Tibial nerve (tissue), 4 donors: ENCODE measurements at places on chromosomes 6 and 20.
A peak's percentile ranks its signal among the peaks of the same experiment; 100 is the strongest.

DNA sequence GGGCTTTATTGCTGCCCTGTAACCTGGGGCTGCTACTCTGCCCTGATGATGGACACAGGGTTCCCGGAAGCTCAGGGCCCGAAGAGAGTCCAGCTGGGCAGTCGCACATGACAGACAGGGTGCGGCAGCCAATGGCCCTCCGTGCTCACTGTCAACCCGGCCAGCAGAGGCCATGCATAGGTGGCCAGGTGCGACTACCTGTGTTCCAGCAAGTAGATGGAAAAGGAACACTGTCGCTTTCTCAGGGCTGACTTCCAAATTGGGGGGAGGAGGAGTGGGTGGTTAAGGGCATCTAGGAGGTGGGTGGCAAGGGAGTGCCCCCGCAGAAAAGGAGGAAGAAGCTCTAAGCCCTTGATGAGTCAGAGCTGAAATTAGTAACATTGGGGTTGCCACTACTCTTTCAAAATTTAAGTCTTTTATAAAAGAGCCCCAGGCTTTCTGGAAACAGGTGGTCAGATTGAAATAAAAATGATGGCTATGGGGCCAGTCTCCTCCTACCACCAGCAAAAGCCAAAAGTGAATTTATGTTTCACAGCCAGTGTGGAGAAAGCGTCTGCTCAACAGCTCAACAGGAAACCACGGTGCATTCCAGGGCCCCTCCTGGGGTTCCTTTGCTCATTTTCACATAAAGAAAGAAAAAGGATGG is 2.3 kb upstream of the RAMACL start:
- no peaks in the 10 kb centered on the region for H3K36me3 ChIP-seq
- no peak overlapping the region for H3K4me3 ChIP-seq
- peaks cover 7% of the 10 kb centered on the region for H3K4me1 ChIP-seq
- H3K27ac ChIP-seq, result no peak overlapping the region
- H3K27me3 ChIP-seq, result no peaks in the 10 kb centered on the region
- DNase-seq, result no peak

DNA sequence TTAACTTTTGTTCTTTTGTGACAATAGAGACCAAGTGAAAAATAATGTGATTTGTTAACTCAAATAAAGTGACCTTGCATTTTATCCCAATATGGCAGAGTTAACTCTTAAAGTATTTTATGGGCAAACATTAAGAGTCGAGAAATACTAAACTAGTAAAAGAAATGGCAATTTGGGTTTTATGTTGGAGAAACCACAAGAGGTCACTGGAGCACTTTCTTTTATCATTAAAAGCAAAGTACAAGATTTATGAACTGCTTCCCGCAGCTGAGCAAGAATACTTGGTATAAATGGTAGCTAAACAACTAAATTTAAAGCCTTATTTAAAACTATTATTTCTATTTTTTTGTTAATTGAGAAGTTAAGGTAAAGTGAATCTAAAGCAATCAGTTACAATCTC is 33.5 kb upstream of the MCM9 start:
- H3K36me3 ChIP-seq, result no peaks in the 10 kb centered on the region
- no peak overlapping the region for H3K27ac ChIP-seq
- DNase-seq, result no peak
- H3K4me1 ChIP-seq, result peaks cover 3% of the 10 kb centered on the region

DNA sequence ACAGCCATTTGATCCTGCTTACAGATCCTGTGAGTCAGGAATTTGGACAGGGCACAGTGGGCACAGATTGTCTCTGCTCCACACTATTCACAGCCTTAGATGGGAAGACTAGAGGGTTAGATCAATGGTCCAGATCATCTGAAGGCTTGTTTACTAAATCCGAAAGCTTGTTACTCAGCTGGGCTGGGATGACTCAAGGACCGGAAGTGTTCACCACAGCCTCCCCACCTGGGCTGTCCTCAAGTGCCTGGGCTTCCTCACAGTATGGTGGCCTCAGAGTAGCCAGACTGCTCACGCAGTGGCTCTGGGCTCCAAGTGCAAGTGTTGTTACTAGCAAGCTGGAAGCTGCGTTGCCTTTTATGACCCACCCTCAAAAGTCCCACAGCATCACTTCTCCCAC is 75.4 kb upstream of the INSM1 start:
- H3K27ac ChIP-seq, result no peak overlapping the region
- no peaks in the 10 kb centered on the region for H3K36me3 ChIP-seq
- DNase-seq, result no peak
- no peaks in the 10 kb centered on the region for H3K27me3 ChIP-seq
- H3K4me1 ChIP-seq, result no peaks in the 10 kb centered on the region
- H3K4me3 ChIP-seq, result no peak overlapping the region

GRCh38 chr6:90739339-90739738 is 152.5 kb upstream of the MAP3K7 start:
- no peak overlapping the region for H3K4me3 ChIP-seq
- H3K27ac ChIP-seq, result no peak overlapping the region
- no peaks in the 10 kb centered on the region for H3K36me3 ChIP-seq
- DNase-seq, result no peak
- H3K4me1 ChIP-seq, result no peaks in the 10 kb centered on the region

GRCh38 chr6:44309092-44309491 is 4.1 kb downstream of the AARS2 start:
- H3K27me3 ChIP-seq, result no peaks in the 10 kb centered on the region
- no peak overlapping the region for H3K4me3 ChIP-seq
- H3K4me1 ChIP-seq, result peaks cover 8% of the 10 kb centered on the region

GRCh38 chr6:29494131-29494530 is 6.4 kb upstream of the MAS1L start:
- H3K4me3 ChIP-seq, result no peak overlapping the region
- no peaks in the 10 kb centered on the region for H3K36me3 ChIP-seq
- H3K27ac ChIP-seq, result no peak overlapping the region
- no peaks in the 10 kb centered on the region for H3K4me1 ChIP-seq
- no peaks in the 10 kb centered on the region for H3K27me3 ChIP-seq

GRCh38 chr6:39995633-39996032 is 61.4 kb upstream of the MOCS1 start:
- H3K27me3 ChIP-seq, result no peaks in the 10 kb centered on the region
- no peaks in the 10 kb centered on the region for H3K36me3 ChIP-seq
- H3K27ac ChIP-seq, result no peak overlapping the region
- no peaks in the 10 kb centered on the region for H3K4me1 ChIP-seq

- H3K27ac ChIP-seq, result no peak overlapping the region
- peaks cover 28% of the 10 kb centered on the region for H3K4me1 ChIP-seq
- no peak for DNase-seq
- no peak overlapping the region for H3K4me3 ChIP-seq
- no peaks in the 10 kb centered on the region for H3K27me3 ChIP-seq
Measured at GRCh38 chr6:75488033-75488432, 5.6 kb downstream of the FILIP1 start.

DNA sequence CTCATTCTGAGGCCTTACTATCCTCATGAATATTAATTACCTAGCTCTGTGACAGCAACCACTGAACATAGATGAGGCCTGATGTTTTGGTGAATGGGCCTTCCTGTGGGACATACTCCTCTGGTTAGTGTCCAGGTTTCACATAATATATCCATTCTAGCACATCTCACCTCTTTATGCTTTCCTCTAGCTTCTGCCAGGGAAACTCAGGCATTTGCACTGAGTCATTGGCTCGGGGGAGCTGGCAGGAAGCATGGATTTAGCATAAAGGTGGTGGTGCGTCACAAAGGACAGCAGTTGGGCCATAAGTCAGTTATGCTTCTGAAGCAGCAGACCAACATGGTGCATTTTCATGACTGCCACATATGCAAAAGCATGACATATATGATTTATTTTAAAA is 37.5 kb upstream of the TMEM170B start:
- no peaks in the 10 kb centered on the region for H3K36me3 ChIP-seq
- no peaks in the 10 kb centered on the region for H3K4me1 ChIP-seq
- H3K27me3 ChIP-seq, result no peaks in the 10 kb centered on the region
- H3K4me3 ChIP-seq, result no peak overlapping the region
- no peak for DNase-seq

- peak overlapping the region; percentile 56 for H3K27ac ChIP-seq
- no peaks in the 10 kb centered on the region for H3K27me3 ChIP-seq
- no peaks in the 10 kb centered on the region for H3K36me3 ChIP-seq
- H3K4me1 ChIP-seq, result no peaks in the 10 kb centered on the region
- DNase-seq, result peak; percentile 41
- no peak overlapping the region for H3K4me3 ChIP-seq
Measured at GRCh38 chr6:127420556-127420955, 38.6 kb downstream of the KIAA0408 start.

- no peak for DNase-seq
- peak overlapping the region; percentile 97 for H3K27ac ChIP-seq
- peak overlapping the region; percentile 96 for H3K4me3 ChIP-seq
Measured at GRCh38 chr6:16759181-16759645, 2.0 kb downstream of the ATXN1 start.

DNA sequence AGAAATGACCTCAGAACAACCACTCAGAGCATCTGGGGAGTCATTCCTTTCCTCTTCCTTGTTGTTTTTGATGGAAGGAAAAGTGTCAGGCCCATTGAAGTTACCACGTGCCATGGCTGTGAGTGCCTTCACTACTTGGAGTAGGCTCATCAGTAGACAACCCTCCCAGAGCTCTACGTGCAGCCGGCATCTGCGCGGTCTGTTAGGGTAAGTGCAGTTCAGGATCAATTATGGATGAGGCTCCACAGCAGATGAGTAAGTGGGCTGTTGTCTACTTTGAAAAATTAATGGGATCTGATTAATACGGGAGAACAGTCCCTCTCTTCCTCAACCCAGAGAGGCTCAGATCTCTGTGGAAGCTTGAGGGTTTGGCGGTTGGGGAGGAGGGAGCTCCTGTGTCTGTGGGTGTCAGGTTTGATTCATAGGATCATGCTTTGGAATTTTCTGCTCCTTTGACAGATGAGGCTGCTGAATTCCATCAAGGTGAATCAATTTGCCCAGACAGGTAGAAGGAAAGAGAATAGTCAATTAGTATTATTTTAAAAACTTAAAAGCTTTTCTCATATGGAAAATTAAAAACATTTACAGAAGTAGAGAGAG is 93.8 kb upstream of the TOX2 start:
- H3K27me3 ChIP-seq, result no peaks in the 10 kb centered on the region
- no peaks in the 10 kb centered on the region for H3K4me1 ChIP-seq
- no peaks in the 10 kb centered on the region for H3K36me3 ChIP-seq
- no peak overlapping the region for H3K4me3 ChIP-seq
- no peak overlapping the region for H3K27ac ChIP-seq

- no peak overlapping the region for H3K4me3 ChIP-seq
- H3K4me1 ChIP-seq, result no peaks in the 10 kb centered on the region
- H3K27ac ChIP-seq, result no peak overlapping the region
- no peaks in the 10 kb centered on the region for H3K36me3 ChIP-seq
Measured at GRCh38 chr20:9215539-9215938, 146.7 kb downstream of the PLCB4 start.

DNA sequence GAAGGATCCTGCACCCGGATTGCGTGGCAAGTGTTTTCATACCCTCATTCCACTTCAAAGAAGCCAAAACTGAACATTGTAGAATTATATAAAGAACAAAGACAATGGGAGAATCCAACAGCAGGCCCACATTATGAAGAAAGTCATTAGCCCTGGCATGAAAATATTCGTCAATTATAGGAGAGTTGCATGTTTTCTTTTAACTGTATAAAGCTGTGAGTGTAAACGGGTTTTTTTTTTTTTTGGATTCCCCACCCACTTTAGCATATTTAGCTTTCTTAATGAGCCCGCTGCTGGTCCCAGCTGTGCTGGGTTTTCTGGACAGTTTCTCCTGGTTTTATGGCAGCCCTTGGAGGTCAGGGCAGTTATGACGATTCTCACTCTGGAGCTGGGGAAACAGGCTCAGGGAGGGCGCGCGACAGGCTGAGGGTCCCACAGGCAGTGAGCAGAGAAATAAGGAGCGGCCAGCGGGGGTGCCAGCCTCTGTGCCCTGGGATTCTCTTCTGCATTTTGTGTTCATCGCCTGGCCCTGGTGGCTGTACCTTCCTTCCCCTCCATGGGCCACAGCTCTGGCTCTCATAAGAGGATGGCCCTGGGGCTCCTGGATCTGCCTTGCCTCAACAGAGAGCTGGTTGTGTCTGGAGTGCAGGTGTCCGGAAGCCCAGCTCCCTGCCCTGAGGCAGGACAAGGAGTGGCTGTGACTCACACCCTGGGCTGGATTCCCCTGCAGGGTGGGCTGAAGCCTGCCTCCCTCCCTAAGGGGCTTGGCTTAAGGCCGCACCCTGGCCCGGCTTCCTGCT is 24.1 kb upstream of the SULF2 start:
- no peak overlapping the region for H3K27ac ChIP-seq
- H3K27me3 ChIP-seq, result no peaks in the 10 kb centered on the region
- peaks cover 10% of the 10 kb centered on the region for H3K4me1 ChIP-seq
- no peak for DNase-seq
- H3K4me3 ChIP-seq, result no peak overlapping the region

GRCh38 chr6:7214468-7214867 is 98.5 kb downstream of the SSR1 start:
- H3K36me3 ChIP-seq, result peaks cover 23% of the 10 kb centered on the region
- no peak overlapping the region for H3K4me3 ChIP-seq
- no peak for DNase-seq
- no peak overlapping the region for H3K27ac ChIP-seq
- no peaks in the 10 kb centered on the region for H3K27me3 ChIP-seq

DNA sequence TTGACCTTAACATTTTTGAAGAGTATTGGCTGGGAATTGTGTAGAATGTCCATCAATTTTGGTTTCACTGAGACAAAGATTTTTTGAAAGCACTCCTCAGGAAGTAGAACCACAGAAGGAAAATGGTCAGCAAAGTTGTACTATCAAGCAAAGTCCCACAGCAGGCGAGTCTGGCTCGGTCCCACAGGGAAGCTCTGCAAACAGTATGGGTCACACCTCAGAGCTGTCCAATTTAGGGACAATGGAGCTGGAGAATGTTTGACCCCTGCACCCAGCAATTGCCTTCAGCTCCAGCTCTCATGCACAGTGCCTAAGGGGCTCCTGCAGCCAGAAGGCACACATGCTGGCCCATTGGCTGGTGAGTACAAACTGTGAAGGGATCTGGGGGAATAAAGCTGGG is 147.0 kb downstream of the MAFB start:
- no peak overlapping the region for H3K27ac ChIP-seq
- H3K4me3 ChIP-seq, result no peak overlapping the region
- DNase-seq, result no peak
- no peaks in the 10 kb centered on the region for H3K27me3 ChIP-seq
- no peaks in the 10 kb centered on the region for H3K4me1 ChIP-seq
- no peaks in the 10 kb centered on the region for H3K36me3 ChIP-seq

- no peak for DNase-seq
- H3K27ac ChIP-seq, result no peak overlapping the region
- H3K27me3 ChIP-seq, result no peaks in the 10 kb centered on the region
- H3K4me1 ChIP-seq, result peaks cover 20% of the 10 kb centered on the region
Measured at GRCh38 chr6:111793711-111794111, 79.5 kb downstream of the FYN start.

- DNase-seq, result no peak
- no peaks in the 10 kb centered on the region for H3K36me3 ChIP-seq
- H3K27ac ChIP-seq, result no peak overlapping the region
- H3K4me3 ChIP-seq, result no peak overlapping the region
Measured at GRCh38 chr6:75611702-75612375, 10.2 kb downstream of the SENP6 start.

DNA sequence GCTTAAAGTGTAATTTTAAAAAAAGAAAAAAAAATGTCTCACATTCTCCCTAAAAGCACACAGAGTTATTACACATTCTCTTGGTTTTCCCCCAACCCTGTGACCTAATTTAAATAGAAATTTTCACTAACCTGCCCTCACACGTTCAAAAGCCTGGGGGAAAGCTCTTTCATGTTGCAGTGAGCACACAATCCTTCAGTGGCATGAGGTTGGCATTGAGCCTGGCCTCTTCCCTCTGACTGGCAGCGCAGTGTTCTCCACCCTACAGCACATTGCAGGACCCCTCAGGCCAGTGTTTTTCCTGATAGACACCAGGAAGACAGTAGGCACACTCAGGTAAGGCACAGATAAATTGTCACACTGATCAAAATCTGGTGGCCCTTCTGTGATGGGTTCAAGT is 34.1 kb downstream of the TNFRSF21 start:
- DNase-seq, result no peak
- H3K36me3 ChIP-seq, result no peaks in the 10 kb centered on the region
- H3K4me3 ChIP-seq, result no peak overlapping the region
- H3K27ac ChIP-seq, result no peak overlapping the region
- H3K4me1 ChIP-seq, result no peaks in the 10 kb centered on the region
